ENCODE measurements at places on chromosomes 1 and 21.

GRCh38 chr1:48931506-48932192 is 155.0 kb upstream of the BEND5 start:
- DNase-seq = no peak

DNA sequence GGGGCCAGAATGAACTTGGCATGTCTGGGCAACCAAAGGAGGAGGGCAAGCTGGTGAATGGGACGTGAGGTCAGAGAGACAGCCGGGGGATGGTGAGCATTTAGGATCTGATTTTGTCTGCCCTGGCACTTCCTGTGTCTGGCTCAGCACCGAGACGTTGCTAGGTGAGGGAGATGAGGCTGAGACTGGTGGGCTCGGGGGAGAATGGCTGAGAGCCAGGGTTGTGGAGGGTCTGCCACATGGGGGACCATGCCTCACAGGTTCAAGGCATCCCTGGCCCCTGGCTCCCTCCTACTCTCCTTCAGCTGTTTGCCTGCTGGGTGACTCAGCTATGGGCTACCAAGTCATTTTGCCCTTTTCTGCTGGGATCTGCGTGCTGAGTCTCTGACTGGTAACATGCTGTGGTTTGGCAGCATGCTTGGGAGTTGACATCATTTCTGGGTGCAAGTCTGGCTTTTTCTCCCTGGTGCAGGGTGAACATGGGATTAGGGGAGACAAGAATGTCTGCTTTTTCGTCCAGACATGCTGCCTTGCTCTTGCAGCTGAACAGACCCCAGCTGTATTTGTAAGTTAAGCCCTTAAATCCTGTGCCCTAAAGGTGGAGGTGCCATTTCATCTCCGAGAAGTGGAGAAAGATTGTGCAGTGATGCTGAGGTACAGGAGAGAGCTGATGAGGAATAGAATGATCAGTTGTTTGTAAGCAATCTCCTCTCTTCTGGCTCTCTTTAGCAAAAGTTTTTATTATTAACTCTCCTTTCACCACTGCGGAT is 17.6 kb downstream of the GALNT2 start:
- no peak for DNase-seq

- no peak for DNase-seq
Measured at GRCh38 chr1:204588826-204589225, 72.6 kb downstream of the MDM4 start.

GRCh38 chr1:5253036-5253435 is 598.6 kb downstream of the AJAP1 start:
- DNase-seq = no peak

GRCh38 chr1:40451238-40451585 is 936 bp downstream of the ZFP69B start:
- no peak for DNase-seq

DNA sequence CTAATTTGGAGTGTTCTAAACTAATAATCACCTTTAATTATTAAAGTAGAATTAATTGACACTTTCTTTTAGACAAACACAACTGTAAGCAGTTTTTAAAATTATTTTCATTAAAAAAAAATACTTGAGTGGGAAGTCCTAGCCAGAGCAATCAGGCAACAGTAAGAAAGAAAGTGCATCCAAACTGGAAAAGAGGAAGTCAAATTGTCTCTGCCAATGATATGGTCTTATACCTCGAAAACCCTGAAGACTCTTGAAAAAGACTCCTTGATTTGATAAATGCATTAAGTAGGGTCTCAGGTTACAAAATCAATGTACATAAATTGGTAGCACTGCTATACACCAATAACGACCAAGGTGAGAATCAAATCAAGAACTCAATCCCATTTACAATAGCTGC is 83.0 kb upstream of the GADD45A start:
- DNase-seq = no peak

DNA sequence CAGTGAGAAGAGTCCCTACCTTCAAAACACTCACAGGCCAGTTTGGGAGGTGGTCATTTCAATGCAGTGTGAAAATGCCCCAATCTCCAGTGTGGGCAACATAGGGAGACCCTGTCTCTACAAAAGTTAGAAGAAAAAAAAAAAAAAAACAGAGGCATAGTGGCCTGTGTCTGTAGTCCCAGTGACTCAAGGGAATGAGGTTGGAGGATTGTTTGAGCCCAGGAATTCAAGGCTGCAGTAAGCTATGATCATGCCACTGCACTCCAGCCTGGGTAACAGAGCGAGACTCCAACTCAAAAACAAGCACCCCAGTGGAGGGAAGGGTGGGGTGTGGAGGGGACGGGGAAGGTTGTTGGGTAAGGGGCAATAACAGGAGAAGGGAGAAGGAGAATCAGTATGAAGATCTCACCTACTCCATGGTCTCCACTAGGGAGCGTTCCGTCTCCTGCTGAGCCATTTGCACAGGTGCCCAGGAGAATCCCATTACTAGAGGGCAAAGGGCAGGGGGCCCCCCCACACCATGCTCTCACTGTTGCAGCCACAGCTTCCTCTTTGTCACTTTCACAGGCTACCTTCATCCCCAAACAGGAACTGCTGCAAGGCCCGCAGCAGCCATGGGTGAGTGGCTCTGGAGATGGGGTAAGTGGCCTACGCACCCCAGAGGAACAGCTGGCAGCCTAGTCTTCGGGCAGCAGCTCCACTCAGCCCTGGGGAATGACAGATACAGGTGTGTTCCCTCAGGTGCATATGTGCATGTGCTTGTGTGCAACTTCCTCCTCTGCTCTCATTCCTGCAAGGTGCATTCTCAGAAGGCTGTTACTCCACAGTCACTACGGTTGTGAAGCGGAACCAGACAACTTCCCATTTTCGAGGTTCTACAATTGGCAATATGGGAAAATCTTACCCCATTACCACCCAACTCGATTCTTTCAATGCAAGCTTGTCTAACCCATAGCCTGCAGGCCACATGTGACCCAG is 87.9 kb upstream of the LYST start:
- DNase-seq = no peak

DNA sequence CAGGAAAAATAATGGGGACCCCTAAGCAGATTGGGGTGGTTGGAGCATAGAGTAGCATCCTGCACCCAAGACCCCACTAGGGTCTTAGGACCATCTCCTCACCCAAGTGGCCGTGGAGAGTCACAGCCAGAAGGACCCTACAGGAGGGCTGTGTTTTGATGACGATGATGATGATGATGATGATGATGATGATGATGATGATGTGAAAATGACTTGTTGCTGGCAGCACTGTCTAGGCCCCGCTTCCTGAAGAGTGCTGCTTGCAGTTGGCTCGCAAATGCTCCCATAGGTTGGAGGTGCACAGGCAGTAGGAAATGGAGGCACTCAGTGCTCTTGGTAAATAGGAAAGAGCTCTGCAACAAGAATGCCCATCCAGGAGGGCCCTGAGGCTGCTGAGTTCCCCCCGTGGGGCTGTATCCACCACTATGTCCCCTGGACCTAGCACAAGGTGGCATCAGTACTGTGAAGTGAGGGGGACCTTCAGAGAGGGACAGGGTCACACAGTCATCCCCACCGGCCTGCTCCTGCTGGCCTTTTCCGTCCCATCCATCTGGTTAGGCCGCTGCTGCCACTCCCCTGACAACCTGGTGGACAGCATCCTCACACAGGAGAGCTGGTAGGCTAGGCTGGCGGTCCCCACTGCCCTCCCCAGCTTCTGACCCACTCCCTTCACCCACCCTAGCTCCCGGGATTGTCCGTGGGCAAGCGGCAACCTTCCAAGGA is 139.6 kb downstream of the FOXD2 start:
- no peak for DNase-seq

- no peak for DNase-seq
Measured at GRCh38 chr1:96837057-96837780, 115.6 kb downstream of the PTBP2 start.

All from NCI-H2081 (cell line).